Activated naive CD4-positive, alpha-beta T cell treated with anti-CD3 and anti-CD28 coated beads for 36 hours (primary cell): ENCODE measurements at places on chromosomes 4 and X.

- no peak for DNase-seq
Measured at GRCh38 chrX:2220829-2221567, 279.8 kb downstream of the DHRSX start.

DNA sequence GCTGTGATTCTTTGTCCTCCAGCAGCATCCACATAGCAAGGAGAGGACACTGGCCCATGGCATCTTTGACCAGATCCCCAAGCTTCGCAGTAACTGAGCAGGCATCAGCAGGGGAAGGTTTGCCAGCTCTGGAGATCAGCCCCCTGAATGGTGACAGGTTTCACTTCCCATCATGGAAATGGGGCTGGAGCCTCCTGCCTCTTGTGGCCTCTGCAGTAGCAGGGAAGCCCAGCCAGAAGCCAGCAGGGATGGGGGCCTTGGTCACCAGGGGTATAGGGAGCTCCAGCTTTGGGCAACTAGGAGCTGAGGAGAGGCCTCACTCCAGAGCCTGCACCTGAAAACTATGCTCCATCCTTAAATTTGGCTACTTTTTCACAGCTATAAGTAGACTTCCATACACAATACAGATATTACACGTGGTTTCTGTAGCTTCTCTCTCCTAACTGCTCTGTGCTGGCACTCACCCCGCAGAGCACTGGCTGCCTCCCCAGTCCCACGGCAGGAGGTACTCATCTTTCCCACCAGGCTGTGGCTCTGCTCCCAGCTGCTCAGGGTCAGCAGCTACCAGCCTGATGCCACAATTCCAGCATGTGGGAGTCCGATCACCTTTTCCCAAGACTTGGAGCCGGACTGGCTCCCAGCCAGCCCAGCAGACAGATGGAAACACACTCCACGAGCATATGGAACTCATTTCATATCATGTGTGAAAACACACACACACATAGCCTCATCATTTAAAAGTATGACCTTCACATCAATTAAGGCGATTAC lies 2.8 kb downstream of the TMEM271 start:
- no peak for DNase-seq

GRCh38 chr4:7513671-7514070 lies 78.9 kb upstream of the PSAPL1 start:
- no peak for DNase-seq

DNA sequence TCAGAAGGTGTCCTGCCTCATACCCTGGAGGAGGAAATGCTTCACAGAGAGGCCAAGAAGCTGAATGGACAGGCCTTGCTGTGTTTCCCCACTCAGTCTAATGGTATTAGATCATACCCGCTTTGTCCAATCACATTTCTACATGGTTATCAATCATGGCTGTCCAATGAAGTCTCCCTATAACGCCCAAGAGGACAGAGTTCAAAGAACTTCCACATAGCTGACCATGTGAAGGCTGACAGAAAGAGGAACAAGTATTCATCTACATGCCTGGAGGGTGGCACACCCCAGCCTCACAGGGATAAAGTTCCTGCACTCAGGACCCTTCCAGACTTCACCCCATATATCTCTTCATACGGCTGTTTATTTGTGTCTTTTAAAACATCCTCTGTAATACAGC lies 123.4 kb downstream of the MANBA start:
- no peak for DNase-seq

DNA sequence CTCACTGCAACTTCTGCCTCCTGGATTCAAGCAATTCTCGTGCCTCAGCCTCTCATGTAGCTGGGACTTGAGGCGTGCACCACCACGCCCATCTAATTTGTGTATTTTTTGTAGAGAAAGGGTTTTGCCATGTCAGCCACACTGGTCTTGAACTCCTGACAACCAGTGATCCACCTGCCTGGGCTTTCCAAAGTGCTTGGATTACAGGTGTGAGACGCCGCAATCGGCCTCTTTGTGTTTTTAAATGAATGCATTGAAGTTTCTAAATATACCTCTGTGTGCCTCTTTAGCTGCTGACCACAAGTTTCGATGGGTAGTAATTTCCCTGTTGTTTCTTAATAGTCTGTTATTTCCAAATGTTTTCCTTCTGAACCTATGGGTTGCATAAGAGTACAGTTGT lies 765.3 kb upstream of the GRIA3 start:
- no peak for DNase-seq

GRCh38 chrX:67044866-67045265 lies 406.0 kb upstream of the EDA2R start:
- DNase-seq, result no peak
